Mucosa of descending colon (tissue), 3 donors: ENCODE measurements at places on chromosomes 2 and 18.

DNA sequence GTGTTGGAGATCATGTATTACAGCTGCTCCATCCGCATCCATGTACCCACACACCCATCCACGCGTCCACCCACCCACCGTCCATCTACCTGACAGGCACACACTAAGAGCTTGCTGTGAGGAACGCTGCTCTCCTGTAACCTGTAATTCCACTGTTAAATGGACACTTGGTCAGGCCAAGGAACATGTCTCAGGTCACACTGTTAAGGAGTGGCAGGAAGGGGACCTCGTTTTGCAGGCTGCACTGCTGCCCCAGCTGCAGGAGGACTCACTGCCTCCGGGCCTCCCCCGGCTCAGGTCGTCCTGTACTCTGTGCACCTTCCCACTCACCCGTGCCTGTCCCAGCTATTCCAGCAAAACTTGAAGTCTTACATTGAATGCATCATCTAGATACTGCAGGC is 170.5 kb downstream of the EIPR1 start:
- DNase-seq = no peak

- DNase-seq = peak; percentile 62
These were observed 56.1 kb upstream of the FHL2 start for GRCh38 chr2:105454801-105455485.

GRCh38 chr2:150752229-150752628 is 264.8 kb upstream of the RND3 start:
- DNase-seq = no peak

DNA sequence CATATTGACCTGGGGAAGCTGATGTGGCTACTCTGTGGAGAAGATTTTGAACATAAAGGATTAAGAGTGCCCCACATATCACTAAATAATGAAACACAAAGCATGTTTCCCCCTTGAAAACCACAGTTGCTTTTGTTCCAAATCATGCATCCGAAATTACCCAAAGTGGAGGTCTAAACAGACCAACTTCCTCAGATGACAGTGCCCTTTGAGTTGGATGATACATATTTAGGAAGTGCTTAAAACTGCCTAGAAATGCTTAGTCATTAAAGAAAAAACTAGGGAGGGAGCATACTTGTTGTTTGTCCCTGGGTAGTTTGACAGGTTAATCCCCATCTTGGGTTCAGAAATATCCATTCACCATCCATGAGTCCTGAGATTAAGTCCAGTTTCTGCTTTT is 1070.3 kb downstream of the SUCLG1 start:
- DNase-seq = no peak

- DNase-seq = no peak
These were observed 78.0 kb downstream of the UPP2 start for GRCh38 chr2:158179660-158180059.

GRCh38 chr2:28993206-28993960 is 12.3 kb downstream of the TOGARAM2 start:
- peak; percentile 82 for DNase-seq

GRCh38 chr2:97745474-97746174 is 32.2 kb downstream of the ZAP70 start:
- DNase-seq = peak; percentile 29

- no peak for DNase-seq
These were observed 532.3 kb downstream of the PID1 start for GRCh38 chr2:228738671-228739380.

DNA sequence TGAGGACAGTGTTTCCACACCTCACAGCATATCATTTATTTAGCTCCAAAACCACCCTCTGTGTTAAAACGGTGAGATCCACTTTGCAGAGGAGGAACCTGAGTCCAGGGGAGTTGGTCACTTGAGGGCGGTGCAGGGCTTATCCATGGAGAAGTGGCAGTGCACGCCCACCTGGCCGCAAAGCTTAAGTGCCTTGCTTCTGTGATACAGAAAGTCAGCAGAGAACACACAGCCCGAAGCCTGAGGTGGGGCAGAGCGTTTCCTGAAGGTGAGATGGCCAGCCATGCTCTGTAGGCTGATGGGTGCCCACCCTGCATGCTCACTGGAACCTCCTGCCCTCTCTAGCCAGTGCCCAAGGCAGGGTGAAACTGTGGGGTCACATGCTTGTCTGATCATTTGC is 87.3 kb downstream of the SH3RF3 start:
- DNase-seq = no peak

GRCh38 chr2:197668296-197668695 is 7.1 kb downstream of the RFTN2 start:
- no peak for DNase-seq

DNA sequence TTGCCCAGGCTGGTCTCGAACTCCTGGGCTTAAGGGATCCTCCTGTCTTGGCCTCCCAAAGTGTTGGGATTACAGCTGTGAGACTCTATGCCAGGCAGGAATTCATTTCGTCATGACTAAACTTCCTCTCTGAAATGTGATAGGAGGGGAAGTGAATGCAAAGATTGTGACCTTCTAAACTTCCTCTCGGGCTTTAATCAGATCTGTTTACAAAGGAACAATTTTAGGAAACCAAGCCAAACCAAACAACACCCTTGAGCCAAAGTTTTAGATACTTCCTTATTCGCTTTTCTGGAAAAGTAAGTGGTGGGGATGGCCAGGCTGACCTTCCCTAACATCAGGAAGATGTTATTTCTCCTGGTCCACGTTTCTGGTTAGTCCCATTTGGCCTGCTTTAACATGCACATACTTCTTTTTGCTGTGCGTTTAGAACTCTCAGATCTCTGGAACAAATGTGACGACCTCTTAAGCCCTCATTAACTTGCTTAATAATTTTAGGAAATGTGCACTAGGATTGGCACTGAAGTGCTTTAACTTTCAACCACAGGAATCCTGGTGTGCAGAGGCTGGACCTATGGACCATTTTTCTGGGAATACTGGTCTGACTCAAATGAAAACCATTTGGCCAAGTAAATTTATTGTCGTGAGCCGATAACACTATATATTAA is 33.2 kb upstream of the YES1 start:
- no peak for DNase-seq

DNA sequence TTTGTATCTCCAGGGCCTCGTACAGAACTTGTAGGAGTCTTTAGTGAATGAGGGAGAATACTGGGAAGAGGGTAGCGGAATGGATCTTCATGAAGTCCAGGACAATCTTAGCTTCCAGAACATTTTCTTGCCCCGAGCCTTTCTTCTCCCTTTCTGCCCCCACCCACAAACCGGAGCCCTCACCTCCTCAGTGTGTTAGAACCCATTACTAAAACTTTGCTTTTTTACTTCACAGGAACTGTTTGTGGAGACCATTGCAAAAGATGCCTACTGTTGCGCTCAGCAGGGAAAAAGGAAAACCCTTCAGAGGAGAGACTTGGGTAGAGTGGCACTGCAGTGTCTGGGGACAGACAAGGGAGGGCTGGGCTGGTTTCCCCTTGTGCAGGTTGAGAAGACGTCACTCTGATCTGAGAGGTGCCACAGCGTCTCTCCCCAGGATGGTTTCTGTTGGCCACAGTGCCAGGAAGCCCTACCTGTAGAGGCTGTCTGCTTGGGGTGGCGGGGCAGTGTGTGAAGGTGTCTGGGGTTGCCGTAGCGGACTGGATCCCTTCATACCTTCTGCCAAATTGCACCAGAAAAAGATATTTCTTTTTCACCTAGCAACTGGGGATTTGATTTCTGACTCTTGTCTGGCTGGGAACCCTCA is 786 bp downstream of the POLE4 start:
- DNase-seq = no peak

DNA sequence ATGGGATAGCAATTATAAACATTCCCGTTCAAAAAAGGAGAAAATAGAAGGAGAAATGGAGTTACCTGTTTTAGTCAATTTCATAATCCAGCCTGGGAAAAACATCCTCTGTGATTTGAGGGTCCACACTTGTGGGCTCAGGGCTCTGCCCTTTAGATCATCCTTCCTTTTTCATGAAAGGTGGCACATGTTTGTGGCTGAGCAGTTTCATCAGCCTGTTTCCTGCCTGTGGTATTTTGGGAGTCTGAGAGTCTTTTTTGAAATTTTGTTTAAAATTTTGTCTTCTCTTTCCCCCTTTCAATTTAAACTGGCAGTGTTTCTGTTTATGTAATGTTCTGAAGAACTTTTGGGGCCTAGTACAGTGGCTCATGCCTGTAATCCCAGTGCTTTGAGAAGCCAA is 84.0 kb downstream of the KIAA1328 start:
- no peak for DNase-seq

DNA sequence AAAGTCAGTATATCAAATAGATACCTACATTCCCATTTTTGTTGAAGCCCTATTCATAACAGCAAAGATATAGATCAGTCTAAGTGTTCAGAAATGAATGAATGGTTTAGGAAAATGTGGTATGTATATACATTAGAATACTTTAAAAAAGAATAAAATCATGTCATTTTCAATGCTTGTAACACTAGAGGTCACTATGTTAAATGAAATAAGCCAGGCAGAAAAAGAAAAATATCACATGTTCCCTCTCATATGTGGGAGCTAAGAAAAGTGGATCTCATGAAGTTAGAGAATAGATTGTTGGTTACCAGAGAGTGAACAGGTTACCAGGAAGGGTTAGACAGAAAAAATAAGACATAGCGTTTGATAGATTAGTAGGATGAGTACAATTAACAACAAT is 1111.0 kb upstream of the SLC39A10 start:
- no peak for DNase-seq

DNA sequence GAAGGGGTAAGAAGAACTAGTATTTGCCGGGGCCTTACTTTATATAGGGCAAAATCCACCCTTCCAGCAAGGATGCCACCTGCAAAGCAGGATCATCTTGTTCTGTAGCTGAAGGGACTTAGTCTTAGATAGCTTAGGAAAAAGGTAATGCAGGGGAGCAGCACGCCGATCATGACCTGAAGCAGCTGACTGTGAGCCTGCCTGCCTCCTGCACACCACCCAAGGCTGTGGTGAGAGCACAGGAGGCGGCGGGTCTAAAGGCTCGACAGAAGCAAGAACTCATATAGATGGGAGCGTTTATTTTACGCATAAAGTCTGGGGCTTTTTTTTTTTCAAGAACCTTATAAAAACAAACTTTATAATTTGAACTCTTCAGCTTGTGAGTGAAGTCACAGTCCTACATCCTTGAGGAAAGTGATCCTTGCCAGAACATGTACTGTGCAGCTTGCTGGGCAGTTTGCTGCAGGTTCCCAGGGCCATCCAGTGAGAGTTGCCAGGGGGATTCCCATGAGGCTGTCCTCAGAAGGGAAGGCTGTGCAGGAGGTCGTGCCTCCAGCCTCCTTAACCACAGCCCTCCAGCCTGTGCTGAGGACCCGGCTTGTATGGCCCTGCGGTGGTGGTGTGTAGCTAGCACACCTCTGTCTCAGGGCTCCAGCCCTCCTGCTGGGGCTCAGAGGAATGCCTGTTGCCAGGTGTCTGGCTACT is 92.1 kb downstream of the RNF144A start:
- DNase-seq = no peak

- DNase-seq = no peak
These were observed 120.1 kb downstream of the HAUS1 start for GRCh38 chr18:46224181-46224775.

GRCh38 chr18:67710639-67711038 is 194.1 kb upstream of the DSEL start:
- no peak for DNase-seq

DNA sequence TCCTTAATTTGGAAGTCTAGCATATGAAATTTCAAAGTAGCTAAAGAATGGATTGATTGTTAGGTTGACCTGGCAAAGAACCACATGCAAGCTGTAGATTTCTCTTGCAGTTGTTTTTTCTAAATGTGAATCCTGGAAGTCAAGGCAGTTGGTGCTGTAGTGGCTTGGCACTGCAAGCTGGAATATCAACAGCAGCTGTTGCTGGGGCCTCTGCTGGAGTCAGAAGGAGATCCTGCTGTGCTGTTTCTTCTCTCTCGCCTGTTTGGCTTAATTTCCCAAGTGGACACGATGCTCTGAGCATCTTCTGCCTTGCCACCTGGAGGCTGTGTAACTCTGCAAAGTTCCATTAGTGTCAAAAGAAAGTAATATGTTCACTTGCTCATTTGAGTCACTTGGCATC is 12.6 kb downstream of the PIK3C3 start:
- DNase-seq = no peak

GRCh38 chr2:25021791-25022362 is 20.0 kb upstream of the EFR3B start:
- DNase-seq = no peak

DNA sequence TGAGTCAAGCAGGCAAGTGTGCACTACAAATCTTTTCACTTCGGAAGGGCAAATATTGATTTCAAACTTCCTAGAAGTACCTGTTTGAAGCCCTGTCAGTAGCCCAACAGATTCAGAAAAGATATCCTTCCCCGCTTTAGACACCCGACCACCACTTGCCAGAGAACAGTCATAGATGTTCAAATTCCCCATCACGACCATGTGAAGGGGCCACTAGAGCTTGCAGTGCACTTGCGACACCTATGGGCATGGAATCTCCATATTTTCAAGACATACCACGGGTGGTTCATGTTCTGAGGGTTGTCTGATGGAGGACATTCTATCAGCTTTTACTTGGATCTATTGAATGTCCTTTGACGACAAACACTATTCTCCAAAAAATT is 23.8 kb downstream of the GNLY start:
- no peak for DNase-seq

- DNase-seq = no peak
These were observed 29.8 kb downstream of the RNMT start for GRCh38 chr18:13756261-13756660.

- no peak for DNase-seq
These were observed 56.0 kb downstream of the SH3BP4 start for GRCh38 chr2:235007664-235008457.

DNA sequence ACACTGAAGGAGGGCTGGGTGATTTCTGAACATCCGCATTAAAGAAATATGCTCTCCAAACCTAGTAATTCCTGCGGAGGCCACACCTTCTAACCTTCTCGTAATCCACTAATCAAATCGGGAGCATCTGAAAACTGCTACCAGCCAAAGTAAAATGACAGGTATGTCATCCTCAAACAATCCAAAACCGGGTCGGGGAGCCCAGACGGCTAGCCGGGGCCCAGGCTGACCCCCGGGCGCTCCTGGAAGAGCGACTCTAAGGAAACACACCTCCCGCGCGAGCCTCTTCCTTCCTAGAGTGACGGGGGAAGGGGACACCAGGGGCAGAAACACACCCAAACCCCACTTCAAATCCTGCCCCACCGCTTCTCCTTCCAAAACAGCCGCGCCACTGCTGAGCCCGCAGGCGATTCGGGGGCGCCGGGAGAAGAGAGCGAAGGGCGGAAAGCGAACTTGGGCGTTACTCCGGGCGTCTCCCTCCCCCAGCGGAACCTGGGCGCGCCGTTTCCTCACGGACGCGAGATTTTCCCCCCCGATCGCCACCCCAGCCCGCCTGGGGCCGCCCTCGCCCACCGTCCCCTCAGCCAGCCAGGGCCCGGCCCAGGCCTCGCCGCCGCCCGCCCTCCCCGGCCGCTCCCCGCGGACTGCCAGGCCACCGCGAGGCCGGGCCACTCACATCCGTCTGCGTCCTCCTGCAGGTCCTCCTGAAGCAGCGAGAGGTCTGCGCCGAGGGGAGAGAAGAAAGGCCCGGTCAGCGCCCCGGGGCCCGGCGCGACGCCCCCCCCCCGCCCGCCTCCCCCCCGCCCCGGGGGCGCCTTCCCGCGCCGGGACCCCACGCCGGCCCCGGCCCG is 584 bp downstream of the PPP4R1 start:
- DNase-seq = peak; percentile 79
